ENCODE measurements at places on chromosomes 4 and X.

DNA sequence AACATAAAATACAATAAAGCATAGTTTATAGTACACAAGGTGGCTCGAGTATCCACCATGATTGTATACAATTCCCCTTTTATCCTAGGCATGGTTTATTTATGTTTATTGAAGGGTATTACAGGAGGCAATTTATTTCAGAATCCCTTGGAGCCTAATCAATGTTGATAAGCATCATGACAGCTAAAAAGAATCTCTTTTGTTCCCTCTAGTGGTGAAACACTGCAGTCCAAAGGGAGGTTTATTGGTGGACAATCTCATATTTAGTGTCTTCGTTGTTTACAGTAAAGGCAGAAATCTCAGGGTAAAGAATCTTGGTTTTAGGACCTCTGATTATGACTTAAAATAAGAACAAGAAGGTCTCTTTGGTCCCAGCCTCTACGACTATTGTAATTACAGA, 1712.5 kb downstream of the C4orf33 start:
- no peak for DNase-seq

GRCh38 chrX:81662381-81662780, 460.5 kb downstream of the SH3BGRL start:
- DNase-seq = no peak

GRCh38 chr4:83022724-83023450, 12.1 kb upstream of the COPS4 start:
- DNase-seq = no peak

DNA sequence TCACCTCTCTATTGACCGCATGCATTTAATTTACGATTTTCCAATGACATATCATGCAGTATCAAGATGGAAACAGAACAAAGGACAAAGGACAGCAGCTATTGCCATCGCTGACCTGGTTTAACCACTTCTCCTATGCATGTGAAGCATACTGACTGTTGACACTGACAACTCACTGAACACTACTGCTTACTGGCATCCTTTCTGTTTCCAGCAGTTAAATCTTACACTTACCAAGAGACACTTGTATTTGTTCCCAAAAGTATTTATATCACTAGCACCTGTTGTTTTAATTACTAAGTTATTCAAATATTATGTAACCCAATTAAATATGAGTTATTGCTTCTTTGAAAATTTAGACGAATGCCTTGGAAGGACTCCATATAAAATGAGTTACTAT, 176.7 kb downstream of the PDGFC start:
- DNase-seq = no peak

- no peak for DNase-seq
Observed at GRCh38 chrX:120514236-120514635, 45.1 kb upstream of the LAMP2 start.

GRCh38 chr4:54687887-54688841, 30.4 kb downstream of the KIT start:
- DNase-seq = no peak

All from anterior cingulate cortex (tissue), 58 donors.